ENCODE measurements at places on chromosomes 12 and 14.

DNA sequence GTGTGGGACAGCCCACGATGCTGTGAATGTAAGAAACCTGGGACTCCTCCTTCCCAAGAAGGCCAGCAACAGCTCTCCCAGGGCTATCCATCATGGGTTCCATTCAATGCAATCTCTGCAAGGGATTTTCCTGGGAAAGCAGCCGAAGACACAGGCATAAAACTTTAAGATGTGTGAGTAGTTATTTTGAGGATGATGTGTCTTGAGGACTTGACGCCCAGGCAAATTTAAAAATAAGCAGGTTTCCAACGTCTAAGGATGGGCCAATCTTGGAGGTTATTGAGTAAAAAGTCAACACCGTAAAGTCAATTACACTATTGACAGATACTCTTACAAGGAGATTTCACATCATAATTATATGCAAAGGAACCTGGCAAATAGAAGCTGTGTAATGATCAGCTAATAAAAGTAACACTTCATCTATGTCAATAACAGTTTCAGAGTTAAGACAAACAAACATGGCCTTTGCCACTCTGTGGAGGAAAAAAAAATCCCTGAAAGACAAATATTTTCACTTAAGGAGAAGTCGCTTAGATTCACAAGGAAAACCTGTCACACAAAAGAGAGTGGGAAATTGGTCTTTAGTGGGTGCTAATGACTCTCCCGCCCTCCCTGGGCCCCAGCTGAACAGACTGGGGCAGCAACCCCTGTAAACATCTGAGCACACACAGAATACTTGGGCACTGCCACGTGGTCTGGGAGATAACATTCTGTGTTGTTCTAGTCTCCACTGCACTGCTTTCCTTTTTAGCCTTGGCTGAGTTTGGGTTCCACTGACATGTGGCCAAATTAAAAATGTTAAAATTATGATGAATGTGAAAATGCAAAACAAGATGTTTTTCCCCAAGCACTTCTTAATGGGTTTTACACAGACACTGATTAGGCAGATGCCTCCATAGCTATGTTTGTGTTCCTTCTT, 240.9 kb downstream of the FOXN3 start:
- DNase-seq = no peak

- DNase-seq = no peak
Observed at GRCh38 chr14:92988786-92989755, 66.1 kb downstream of the CHGA start.

- no peak for DNase-seq
Observed at GRCh38 chr14:21675566-21675965, 1.9 kb upstream of the OR4E1 start.

DNA sequence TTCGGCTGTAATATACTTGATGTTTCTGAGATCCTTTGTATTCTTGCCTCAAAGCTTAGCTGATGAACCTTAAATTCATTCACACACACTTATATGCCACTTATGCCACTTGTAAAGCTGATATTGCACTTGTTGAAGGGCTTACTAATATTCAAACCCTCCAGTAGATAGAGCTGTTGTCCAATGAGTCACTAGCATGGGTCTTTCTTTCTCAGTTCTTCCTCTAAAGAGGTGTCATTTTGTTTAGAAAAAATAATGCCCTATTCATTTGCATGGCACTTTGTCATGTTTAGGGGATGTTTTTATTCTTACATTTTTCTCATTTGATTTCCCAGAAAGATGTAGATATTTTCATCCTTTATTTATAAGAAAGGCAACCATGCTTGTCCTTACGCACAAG, 56.4 kb downstream of the MON2 start:
- no peak for DNase-seq
